Neural crest cell (in vitro differentiated cells): ENCODE measurements at places on chromosomes 11 and 22.

DNA sequence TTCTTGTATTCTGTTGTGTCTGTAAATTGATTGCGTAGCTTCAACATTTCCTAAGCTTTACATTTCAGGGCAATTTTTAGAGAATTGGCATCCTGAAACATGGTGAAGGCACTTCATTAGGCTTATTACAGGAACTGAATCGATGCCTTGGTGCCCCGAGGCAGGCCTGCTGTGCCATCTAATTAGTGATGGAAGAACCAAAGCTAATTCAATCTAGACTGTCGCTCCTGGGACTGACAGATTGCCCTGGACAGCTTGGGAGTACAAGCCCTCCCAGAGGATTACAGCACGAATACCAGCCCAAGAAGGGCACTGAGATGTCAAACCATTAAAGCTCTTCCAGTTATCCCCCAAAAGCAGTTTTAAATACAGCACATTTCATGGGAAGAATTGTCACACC, 243.2 kb upstream of the ZC3H12C start:
- no peak for DNase-seq

DNA sequence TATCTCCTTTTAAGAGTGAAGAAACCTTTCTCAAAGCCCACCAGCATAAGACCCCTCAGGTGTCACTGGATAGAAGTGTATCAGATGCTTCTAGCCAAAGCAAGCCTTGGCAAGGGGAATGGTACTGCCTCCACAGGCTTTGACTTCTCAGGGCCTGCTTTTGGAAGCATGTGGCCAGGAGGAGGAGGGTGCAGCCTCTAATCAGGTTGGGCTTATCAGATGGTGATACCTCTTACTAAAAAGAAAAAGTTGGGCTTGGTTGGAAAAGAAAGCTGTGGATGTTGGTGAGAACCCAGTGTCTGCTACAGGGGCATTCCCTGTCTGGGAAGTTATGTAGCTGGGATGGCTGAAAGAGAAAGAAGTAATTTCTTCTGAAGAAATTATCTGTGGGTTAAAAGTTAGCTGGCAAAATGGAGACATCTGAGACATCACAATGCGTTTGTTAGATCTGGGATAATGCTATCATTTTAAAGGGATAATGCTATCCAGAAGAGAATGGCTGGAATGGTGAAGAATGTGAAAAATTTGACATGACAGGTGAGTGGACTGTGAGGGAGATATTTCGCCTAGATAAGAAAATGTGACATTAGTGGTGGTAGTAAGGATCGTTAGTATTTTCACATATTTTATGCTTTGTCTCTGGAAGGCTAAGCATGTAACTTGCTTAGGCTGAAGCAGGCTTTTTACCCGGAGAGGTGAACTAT, 7.2 kb downstream of the APLP2 start:
- DNase-seq, result no peak

DNA sequence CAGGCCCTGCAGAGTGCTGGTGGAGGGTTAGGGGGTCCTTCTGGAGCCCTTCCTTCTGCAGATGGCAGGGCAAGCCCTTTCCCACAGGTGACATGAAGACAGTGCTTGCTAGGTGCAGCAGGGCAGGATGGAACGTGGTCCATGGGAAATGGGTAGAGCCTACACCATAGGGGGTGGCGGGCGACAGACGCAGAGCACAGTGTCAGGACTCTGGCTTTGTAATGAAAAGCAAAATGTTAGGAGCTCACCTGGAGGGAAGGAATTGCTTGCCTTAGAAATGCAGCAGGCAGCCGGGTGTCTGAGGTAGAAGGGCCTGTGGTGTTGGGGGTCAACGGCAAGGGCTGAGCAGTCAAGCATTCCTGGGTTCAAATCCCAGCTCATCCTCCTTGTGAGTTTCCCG, 54.9 kb downstream of the ARHGAP8 start:
- DNase-seq, result no peak

DNA sequence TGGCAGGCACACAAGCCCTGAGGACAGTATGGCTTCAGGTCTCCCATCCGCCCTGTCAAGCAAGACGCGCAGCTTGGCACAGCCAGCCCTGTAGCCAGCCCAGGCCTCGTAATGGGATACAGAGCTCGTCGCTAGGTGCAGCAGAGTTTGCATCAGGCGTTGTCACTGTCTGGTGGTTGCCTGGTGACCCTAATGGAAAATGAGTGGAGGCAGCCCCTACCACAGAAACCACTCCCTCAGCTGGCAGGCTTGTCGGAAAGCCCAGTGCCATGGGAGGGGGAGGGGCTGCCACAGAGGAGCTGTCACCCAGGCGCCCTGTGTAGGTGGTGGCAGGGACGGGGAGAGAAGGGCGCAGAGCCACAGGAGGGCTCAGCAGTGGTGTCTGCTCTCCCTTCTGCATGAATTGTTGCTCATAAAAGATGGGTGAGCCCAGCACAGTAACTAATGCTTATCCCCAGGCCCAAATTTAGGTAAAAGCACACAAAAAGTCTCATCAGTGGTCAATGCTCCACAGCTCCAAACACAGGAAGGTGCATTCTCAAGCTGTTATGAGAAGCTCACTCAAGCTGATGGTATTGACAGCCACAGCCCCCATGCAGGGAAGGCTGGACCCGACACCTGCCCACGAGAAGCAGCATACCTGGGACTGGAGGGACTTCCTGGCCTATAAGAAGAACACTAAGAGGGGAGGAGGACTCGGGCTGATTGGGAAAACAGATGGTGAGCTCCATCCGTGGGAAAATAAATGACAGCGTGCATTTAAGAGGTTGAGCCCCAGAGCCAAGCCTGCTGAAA, 164.6 kb downstream of the ETS1 start:
- DNase-seq, result no peak

DNA sequence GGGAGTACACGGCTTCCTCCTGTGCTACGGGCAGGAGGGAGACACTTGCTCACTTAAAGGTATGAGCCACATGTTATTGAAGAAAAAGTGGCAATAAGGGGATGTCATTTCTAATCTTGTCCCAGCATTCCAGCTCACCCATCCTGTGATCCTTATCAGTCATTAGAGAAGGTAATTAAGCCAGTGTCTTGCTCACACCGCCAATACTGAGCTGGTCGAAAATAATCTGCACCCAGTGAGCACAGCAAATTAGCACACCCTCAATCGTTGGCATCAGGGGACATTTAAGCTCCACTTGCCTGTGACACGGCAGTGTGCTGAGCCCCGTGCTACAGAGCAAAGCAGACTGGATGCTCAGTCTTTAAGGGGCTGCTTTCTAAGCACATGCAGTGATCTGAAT, 510.7 kb downstream of the OPCML start:
- DNase-seq, result no peak

GRCh38 chr11:122025757-122026156, 90.3 kb downstream of the BLID start:
- DNase-seq, result no peak

- DNase-seq, result no peak
These were observed 6.0 kb upstream of the LMO2 start for GRCh38 chr11:33897761-33898375.

DNA sequence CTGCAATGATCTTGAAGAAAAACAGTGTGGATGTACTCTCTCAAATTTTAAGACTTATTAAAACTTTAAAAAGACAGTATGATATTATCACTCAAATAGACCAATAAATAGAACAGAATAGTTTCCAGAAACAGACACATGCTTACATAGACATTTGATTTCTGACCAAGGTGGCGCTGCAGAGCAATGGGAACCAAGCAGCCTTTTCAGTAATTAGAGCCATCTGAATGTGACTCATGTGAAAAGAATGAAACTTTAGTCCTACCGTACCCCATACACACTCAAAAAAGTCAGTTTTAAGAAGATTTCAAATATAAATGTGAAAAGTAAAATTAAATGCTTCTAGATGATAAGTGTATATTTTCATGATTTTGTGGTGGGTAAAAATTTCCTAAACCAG, 74.2 kb upstream of the MS4A8 start:
- DNase-seq, result no peak

GRCh38 chr11:28671274-28671673, 563.1 kb downstream of the METTL15 start:
- no peak for DNase-seq

- peak; percentile 77 for DNase-seq
These were observed at the start of gene IGSF9B for GRCh38 chr11:133956650-133957633. Gene IGSF9B, minus strand, starts transcription at chr11:133956968. Its CDS starts 214 bp downstream, at chr11:133956754.

DNA sequence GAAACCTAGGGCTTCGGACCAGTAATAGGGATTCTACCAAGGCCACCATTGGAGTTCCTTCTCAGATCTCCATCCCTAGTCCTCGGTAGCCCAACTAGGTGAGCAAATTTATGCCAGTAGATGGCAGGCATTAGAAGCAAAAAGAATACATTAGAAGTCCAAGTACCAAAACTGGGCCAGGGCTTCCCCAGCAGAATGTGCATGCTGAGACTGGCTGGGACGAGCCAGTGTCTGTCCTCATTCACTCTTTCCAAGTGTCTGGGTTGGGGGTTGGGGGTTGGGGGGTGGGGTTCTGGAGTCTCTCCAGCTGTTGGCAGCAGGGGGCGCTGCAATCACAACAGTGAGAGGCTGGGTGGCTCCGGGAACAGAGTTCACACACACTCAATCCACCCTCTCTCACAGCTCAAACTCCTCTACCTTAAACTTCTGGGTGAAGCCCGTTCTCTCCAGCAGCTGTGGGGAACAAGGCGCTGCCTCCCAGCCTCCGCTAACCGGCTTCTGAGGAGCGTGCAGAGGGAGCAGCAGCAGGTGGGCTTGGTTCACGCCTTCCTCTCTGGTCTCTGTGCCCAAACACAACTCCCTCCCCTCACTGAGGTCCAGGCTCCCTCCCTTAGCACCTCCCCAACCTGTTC, 57.5 kb downstream of the BTG4 start:
- DNase-seq, result peak; percentile 58

DNA sequence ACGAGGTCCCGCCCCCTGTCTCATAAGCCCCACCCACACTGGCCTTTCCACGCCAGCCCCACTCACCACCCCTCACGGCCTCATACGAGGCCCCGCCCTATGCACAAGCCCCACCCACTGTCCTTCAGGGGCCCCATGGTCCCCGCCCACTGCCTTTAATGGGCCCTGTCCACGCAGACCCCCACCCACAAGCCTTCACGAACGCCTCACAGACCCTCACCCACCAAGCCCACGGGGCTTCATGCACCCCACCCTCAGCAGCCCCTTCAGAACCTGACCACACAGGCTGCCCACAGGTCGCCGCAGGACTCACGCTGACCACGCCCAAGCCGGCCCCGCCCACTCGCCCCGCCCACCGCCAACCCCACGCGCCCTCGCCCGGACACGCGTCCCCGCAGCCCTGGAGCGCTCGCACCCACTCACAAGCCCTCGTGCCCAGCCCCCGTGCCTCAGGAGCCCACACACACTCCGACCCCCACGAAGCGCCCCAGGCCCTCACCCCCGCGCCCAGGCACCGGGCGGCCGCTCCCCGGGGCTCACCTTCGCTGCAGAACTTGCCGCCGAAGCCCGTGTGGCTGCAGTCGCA, 10.5 kb downstream of the NRXN2 start:
- no peak for DNase-seq

DNA sequence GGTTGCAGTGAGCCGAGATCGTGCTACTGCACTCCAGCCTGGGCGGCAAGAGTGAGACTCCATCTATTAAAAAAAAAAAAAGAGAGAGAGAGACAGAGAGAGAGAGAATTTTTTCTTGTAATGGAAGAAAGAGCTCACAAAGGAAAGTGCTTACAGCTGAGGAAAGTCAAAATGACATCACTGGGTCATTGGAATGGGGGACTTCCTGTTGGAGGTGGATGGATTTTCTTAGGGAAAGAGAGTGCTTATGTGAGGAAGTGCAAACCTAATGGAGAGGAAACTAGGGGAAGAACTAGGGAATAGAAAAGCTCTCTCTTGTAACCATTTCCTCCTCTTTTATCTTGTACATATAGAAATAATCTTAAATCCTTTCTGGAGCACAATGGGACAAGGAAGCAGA, 6.3 kb upstream of the PIWIL4 start:
- DNase-seq, result no peak

DNA sequence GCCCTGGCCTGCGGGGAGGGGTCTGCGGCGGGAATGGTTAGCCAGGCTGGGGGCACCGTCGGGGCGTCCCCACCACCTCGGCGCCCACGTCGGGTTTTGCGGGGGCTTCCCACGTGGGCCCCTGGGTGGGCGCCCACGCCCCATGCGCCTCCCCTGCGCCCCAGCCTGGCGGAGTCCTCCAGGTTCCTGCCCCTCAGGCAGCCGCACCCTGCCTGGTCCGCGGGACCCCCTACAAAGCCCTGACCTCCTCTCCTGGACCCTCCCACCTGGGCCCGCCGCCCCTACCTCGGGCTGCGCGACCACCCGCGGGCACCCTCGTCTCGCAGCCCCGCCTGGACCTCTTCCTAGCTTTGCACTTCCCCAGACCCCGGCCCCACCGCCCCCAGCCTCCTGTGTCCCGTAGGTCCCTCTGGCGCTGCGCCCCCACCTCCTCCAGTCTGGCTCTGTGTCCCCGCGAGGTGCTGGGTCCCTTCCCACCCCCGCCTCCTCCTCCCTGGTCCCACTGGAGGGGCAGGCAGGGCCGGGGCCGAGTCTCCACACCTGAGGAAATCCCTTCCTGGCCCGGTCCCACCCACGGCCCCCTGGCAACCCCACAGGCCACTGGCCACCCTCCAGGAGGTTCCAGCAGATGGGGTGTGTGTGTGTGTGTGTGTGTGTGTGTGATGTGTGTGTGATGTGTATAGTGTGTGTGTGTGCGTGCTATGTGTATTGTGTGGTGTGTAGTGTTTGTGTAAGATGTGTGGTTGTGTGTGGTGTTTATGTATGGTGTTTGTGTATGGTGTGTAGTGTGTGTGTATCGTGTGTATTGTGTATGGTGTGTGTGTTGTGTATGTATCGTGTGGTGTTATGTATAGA, 11.8 kb downstream of the PIM3 start:
- peak; percentile 1 for DNase-seq

GRCh38 chr22:20434264-20434751, 3.3 kb downstream of the SCARF2 start:
- no peak for DNase-seq

GRCh38 chr11:132980670-132981069, 551.6 kb downstream of the OPCML start:
- no peak for DNase-seq

GRCh38 chr11:22194306-22194705, 1.4 kb downstream of the ANO5 start:
- no peak for DNase-seq

DNA sequence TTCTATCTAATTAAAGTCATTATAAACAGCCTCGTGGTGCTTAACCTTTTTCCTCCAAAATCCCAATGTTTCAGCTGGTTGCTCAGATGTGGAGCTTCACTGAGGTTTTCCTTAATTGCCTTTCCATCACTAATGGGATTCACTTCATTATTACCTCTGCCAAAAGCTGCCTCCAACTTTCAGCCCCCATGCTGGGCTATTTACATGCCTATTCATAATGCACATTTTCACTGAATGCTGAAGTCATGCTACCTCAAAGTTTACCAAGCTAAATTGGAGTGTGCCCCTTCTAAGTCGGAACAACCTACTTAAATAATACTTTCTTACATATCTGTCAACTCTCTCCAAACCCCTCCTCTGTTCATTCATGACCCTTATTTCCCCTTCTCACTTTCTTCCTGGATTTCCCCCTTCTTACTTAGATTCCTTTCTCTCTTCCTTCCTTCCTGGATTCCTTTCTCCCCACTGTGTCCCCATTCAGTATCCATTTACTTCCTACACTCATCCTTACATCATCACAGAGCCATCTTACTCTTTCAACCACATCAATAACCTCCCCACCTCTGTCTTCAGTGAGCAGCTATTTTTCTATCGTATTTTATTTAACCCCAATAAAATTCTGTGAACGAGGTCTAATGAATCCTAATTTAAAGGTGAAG, 887.3 kb upstream of the TENM4 start:
- no peak for DNase-seq
